ENCODE measurements at places on chromosomes 7 and 10.

DNA sequence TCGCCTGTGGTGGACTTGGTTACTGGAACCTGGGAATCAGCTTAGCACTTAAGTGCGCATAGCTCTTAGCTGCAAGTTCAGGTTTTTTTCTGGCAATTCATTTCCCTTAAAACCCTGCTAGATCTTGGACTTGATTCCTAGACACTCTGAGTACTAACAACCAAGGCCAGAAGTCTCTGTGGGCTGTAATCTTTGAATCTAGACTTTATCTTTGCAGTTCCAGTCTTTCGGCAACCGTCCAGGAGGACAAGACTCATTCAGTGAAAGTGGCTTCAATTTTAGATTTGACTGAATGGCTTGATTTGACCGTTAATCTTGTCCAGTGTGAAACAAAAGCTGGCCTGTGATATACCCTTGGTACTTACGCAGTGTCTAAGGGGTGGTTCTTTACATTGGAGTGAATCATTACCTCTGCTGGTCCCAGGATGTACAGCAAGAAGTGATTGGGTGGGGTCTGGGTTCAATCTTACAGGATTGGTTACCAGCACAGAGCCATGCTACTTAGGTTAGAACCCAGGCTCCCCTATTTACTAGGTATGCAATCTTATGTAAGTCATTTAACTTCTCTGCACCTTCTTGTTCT is 16.4 kb downstream of the PTTG1IP2 start:
- DNase-seq: no peak

DNA sequence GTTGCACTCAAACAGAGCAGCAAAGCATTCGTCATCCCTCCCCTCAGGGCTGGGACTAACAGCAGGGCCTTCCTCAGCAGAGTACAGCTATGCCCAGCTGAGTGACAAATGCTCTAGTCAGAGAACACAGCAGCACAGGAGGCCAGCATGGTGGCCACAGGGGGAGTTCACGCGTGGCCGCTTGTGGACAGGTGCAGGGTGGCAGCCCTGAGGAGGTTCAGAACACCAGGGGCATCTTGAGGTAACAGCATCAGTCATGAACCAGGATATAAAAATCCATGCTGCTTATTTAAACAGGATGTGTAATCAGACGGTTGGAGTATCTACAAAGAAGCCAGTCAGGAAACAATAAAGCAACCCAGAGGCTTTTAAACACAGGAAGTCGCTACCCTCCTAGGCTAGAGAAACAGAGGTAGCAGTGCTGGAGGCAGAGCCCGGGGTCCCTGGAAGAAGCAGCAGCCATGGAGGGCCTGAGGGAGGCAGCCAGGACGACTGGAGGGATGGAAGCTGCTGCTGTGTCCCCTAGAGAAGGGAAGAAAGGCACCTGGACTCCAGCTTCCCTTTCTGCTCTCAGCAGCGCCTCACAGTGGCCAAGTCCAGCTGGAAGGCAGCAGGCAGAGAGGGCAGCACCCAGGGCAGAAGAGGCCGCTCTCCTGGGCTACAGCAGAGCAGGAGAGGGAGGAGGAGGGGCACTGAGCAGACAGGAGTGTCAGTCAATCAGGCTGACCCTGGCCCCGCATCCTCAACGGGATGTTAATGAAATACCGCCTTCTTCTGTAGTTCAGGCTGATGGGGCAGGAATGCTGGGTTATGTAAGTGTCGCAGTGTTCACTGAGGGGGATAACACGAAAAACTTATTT is 70.8 kb upstream of the UCN3 start:
- peak; percentile 69 for DNase-seq

- no peak for DNase-seq
These were observed 719.0 kb downstream of the GRM8 start for GRCh38 chr7:126533715-126534114.

- DNase-seq: no peak
These were observed 134.3 kb upstream of the PDE1C start for GRCh38 chr7:32204361-32205018.

GRCh38 chr10:124092250-124092859 is 1.0 kb downstream of the CHST15 start:
- DNase-seq: peak; percentile 13

DNA sequence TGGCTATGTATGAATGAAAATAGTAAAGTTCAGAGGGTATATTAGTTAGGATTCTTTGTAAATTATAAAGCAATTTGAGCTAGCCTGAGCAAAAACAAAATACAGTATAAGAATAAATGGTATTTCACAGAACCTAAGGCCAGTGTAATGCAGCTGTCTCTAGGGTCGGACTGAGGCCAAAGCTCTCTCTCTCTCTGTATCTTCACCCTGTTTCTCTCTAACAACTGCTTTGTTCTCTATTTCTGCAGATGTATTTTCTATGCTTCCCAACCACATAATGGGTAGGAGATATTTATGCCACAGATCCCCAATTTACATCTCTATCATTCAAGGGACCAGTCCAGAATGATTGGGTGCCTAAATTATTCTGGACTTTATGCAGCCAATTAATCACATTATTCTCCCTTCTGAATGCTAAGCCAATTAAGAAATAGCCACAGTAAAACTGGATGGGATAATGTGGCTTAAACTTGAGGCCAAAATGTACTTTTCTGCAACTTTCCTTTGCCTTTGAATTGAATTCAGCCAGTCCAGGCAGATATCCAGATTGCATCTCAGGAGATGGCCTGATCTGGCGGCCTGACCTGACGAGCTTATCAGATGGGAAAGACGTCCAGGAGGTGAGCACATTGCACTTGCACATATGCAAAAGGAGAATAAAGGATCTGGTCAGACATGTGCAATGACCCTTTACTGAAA is 24.6 kb upstream of the IMMP2L start:
- DNase-seq: no peak

DNA sequence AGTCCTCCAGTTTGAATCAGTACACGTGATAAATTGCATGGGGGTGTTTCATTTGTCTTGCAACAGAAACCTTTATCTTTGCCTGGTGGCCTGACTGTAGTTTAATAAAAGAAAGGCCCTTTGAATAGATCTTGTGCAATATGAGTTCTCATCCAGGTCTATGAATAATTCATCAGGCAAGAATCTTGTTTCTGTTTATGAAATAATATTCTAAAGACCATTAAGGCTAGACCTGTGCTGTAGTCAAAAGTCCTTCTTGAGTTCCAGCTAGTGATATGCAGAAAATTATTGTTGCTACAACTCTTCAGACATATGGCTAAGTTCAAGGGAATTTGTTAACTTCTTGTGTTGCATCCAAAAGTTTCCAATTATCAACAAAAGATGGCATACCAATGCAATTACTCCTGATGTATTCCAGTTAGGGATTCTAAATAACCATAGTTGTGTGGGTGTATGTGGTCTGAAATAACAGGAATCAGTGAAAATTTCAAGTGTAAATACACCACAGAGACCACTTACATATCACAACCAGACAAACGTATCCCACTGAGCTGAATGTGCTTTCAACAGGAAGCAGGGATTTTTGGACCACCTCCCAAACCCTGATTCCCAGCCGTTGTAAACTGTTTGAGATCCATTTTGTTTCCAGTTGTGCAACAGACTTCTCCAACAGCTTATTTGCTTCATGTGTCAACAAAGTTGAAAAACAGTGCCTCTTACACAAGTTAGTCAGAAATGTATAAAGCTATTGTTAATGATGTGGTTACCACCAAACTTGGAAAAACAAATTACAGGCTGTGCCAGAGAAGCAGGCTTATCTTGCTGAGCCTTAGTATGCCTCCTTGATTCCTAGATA is 54.7 kb upstream of the BICC1 start:
- no peak for DNase-seq

GRCh38 chr7:49294611-49295010 is 370.3 kb downstream of the CDC14C start:
- DNase-seq: no peak

DNA sequence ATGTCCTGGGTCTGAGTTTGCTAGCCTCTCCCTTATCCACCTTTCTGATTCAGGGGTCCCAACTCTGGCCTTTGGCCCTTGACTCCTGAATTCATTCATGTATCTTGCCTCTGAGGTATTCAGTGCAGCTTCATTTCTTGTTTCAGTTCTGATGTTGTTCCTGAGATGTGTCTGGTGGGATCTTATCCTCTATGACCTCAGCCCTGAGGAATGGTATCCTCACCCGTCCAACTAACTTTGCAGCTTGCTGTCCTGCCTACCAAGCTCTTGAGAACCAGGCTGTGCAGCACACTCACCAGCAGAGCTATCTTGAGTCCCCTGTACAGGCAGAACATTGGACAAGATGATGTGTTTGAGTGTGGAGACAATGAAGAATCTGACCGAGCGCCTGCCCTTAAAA is 13.8 kb downstream of the SUFU start:
- DNase-seq: no peak

GRCh38 chr10:125141150-125141859 is 19.1 kb downstream of the CTBP2 start:
- no peak for DNase-seq

GRCh38 chr10:110368002-110368401 is 63.3 kb upstream of the SMNDC1 start:
- DNase-seq: no peak

GRCh38 chr10:61986788-61987492 is 85.4 kb downstream of the ARID5B start:
- DNase-seq: no peak

GRCh38 chr10:42149027-42149700 is 489.2 kb downstream of the ZNF33B start:
- DNase-seq: no peak

DNA sequence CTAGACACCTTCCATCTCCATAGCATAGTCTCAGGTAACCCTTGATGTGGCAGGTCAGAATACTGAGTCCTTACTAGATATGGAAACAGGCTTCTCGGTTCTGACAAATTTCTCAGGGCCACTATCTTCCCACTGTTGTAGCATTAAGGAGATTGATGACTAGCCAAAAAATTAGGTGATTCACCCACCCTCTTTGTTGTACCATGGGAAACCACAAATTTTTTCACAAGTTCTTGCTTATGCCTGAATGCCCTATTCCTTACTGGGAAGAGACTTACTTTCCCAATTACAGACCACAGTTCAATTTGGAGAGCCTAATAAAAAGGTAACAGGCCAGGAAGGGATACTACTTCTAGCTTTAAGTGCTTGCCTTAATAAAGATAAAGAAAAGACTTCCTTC is 948.8 kb downstream of the GRM8 start:
- no peak for DNase-seq

GRCh38 chr10:76265441-76266113 is 834.2 kb downstream of the LRMDA start:
- DNase-seq: no peak

DNA sequence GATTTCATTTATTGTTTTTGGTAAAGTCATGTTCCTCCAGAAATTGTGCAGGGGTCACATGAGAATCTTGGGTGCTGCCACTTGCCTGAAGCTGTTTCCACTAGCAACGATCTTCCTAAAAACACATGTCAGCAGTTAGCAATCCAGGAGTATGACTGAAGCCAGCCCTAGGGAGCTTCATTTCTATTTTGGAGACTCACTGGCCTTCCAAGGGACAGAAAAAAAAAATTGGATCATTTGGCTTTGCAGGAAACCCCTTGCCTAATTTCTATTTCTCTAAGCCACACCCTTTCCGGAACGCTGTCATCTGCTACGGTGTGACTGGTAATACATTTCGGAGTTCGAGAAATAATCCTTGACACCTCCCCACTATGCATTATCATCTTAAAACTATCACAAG is 204.7 kb downstream of the TAX1BP1 start:
- DNase-seq: no peak

- no peak for DNase-seq
These were observed 38.3 kb downstream of the CAMK1D start for GRCh38 chr10:12387561-12388210.

- DNase-seq: no peak
These were observed 151.3 kb upstream of the RSU1 start for GRCh38 chr10:16968416-16969041.

GRCh38 chr7:16914771-16915170 is 33.0 kb upstream of the AGR3 start:
- no peak for DNase-seq

DNA sequence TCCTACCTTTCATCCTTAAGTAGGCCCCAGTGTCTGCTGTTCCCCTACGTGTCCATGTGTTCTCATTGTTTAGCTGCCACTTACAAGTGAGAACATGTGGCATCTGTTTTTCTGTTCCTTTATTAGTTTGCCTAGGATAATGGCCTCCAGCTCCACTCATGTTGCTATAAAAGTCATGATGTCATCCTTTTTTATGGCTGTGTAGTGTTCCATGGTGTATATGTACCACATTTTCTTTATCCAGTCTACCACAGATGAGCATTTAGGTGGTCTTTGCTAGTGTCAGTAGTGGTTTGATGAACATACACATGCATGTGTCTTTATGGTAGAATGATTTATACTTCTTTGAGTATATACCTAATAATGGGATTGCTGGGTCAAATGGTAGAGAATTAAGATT is 146.2 kb upstream of the SLC26A5 start:
- no peak for DNase-seq

DNA sequence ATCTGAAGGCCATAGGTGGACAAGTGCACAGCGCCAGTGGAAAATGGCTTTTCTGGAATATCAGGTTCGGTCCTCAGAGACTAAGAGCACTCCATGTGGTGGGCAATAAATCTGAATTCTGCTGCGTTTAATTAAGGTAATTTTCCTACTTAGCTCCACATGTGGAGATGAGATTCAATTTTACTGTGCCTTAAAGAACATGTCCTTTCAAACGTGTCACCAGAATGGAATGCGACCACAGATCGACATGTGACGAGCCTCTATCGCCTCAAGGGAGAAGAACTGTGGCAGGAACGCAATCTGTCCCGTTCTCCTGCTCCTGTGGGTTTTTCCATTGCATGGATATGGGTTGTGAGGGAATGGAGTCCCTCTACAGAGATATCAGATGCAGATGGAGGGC is 205.3 kb upstream of the ZNF32 start:
- DNase-seq: no peak

DNA sequence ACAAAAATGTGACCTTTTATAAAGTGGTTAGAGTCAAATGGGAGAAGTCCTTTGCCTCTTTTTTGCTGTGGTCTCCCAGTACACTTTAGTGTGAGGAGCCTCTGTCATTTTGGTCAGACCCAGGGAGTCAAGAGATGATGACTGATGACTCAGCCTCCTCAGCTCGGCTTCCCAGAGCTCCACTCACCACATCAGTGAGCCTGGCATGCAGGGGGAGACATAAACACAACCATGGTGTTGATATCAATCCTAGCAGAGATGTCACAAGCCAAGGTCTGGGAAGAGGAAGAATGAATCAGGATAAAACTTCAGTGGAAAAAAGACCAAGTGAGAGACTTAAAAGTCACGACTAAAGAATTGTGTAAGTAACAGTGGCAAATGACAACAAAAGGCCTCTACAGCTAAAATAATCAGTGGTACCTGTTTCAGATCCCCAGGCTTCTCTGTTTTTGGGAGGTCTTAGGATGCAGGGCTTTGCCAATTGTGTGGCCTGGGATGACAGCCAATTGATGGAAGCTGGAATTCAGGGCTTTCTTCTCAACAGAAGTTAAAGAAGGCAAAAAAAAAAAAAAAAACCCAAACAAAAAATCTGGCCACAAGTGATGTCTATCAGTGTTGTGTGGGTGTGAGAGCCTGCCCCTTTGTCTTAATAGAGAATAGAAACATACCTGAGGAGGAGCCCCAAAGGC is 50.2 kb downstream of the TFAM start:
- DNase-seq: no peak

GRCh38 chr7:65379318-65379717 is 5.7 kb downstream of the ZNF92 start:
- no peak for DNase-seq

GRCh38 chr7:2710901-2711551 is 23.0 kb downstream of the AMZ1 start:
- DNase-seq: no peak

- DNase-seq: no peak
These were observed 17.3 kb downstream of the PIP4K2A start for GRCh38 chr10:22697101-22697500.

Data from activated T-helper 9 cell treated with anti-CD3 and anti-CD28 coated beads, Interleukin-2, amount 50 U/mL, for 16 hours (primary cell).